ENCODE measurements at places on chromosomes 4 and X. TPM values are rescaled to one million over a fixed set of nuclear protein-coding genes. Genes with fewer than 3 reads are reported as not detected.

Gene SMPX
- not detected for total RNA-seq

Gene ETNPPL
- not detected for total RNA-seq

Gene FGF13
- not detected for total RNA-seq

Gene AMBN
- not detected for total RNA-seq

Gene ARAP2
- total RNA-seq = 54.9 TPM

Gene CLDN22
- not detected for total RNA-seq

Gene AIMP1
- 86.4 TPM for total RNA-seq

- DNase-seq = no peak
Measured at GRCh38 chr4:104975617-104976016, 171.1 kb upstream of the TET2 start.

GRCh38 chr4:7367406-7367805, 67.3 kb downstream of the PSAPL1 start:
- DNase-seq = no peak

DNA sequence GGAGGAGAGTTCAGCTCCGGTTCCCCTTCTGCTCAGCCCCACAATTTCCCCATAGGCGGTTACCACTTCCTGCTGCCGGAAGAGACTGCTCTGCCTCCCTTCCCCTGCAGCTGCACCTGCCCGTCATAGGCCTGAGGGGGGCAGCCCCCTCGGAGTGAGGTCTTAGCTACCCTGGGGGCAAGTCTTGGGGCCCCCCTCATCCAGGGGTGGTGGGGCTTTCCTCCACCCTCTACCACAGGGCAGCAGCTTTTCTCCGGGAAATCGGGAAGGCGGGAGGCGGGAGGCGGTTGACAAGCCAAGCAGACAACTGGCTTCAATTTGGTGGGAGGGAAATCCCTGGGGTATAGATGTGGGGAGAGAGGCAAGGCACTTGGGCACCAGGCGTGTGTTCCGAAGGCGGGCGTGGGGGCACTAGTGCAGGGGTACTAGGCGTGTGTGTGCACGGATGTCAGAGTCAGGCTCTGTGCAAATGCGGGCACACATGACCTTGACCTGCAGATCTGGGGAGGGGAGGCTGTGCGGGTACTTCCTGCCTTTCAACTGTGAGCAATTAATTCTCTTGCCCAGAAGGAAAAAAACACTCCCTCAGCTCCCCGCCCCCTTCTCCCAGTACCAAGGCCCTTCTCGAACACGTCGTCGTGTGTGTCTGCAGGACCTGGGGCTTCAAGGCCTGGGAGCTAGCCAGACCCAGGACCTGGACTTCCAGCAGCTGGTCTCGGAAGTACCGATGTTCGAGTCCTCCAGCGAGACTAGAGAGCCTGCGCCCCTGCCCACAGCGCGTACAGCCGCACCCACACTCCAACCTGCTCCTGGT, 1.0 kb upstream of the ARHGAP4 start:
- DNase-seq = peak; percentile 71

GRCh38 chr4:141435446-141436225, 200.7 kb upstream of the IL15 start:
- no peak for DNase-seq

GRCh38 chr4:147332091-147332490, 148.8 kb upstream of the EDNRA start:
- DNase-seq = no peak

- DNase-seq = no peak
Measured at GRCh38 chrX:23851544-23851943, 56.2 kb downstream of the APOO start.

GRCh38 chr4:101813604-101814003, 23.1 kb downstream of the BANK1 start:
- DNase-seq = no peak

DNA sequence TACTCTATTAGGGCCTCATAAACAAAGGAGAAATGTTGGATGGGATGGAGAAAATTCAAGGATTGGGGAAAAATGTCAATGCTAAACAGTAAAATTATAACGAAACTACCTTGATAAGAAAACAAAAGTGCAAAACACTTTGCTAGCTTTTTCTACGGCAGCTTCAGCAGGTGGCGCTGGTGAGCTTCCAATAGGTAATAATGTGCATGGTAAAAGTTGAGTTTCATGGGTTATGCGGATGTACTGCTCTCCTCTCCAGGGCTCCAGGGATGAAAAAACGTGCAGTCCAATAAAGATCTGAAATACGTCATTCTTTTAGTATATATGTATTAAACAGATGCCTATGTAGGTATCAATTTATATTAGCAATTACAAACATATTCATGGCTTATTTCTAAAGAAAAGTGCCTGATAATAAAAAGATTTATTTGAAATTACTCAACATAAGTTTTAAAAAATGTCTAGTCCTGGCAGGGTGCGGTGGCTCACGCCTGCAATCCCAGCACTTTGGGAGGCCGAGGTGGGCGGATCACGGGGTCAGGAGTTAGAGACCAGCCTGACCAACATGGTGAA, 239.6 kb downstream of the GRXCR1 start:
- peak; percentile 6 for DNase-seq

DNA sequence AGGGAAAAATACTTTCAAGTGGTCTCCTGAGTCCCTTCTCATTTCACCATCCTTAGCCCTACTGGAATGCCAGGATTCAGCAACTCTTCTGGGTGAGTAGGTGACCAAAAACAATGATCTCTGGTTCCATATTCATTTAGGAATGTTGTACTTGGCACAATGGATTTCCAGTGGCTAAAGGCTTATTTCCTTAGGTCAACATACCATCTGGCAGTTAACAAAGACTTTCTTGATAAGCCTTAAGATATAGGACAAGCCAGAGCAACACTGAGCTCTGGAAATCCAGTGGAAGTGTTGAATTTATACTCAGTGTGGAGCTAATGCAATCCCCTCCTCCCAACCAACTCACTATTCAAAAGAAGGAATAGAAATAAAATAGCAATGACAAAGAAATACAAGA, 139.4 kb upstream of the EMCN start:
- no peak for DNase-seq

GRCh38 chr4:73070074-73070390, 516 bp upstream of the COX18 start:
- DNase-seq = no peak
